ENCODE measurements at places on chromosomes 12 and 14.

GRCh38 chr12:94504386-94504785, 44.7 kb upstream of the CEP83 start:
- DNase-seq: no peak

GRCh38 chr12:24603371-24603770, 345.5 kb downstream of the BCAT1 start:
- no peak for DNase-seq

DNA sequence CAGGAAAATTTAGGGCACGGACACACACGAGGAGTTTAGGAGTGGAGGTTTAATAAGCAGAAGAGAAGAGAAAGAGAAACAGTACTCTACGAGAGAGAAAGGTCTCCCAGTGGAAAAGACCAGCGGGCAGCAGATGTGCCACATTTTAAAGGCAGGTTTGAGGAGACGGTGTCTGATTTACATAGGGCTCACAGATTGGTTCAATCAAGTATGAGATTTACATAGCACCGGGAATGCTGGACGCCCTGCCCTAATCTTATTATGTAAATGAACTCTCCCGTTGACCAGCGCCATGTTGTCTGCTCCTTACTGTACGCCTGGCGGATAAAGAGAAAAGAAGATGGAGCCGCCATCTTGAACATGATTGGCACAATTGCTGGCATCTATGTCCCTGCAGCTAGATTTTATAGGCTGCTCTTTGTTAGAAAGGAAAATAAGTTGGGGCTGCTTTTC, 17.9 kb downstream of the NFKBIA start:
- no peak for DNase-seq

- no peak for DNase-seq
These were observed 24.1 kb downstream of the ITPR2 start for GRCh38 chr12:26808766-26809476.

DNA sequence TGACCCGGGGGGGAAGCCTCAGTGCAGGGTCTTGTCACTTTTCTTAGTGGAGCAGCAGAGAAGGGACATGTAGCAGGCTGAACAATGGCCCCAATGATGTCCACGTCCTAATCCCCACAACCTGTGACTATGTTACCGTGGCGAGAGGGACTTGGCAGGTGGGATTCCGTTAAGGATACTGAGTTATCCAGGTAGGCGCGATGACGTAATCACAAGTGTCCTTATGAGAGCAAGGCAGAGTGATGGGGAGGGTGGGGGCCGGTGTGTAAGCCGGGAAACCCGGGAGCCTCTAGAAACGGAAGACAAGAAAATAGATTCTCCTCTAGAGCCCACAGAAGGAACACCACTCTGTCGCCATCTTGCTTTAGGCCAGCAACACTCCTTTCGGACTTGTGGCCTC, 4.4 kb downstream of the OTUB2 start:
- DNase-seq: no peak

DNA sequence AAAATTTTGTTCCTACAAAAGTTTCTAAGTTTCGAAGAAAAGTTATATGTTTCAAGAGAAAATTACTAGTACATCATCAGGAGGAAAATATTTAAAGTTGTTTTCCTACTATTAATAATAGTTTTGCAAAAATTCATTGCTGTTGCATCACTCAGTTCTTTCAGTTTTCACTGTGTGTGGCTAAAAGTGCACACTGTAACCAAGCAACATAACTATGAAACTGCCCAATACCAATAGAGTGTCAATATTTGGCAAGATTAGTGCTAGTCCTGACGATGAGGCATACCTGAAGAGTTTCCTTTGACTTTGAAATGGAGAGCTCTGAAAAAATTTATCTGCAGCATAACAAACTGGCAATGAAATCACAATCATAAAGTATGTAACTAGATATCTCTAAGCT, 194.3 kb downstream of the CPNE8 start:
- peak; percentile 35 for DNase-seq

DNA sequence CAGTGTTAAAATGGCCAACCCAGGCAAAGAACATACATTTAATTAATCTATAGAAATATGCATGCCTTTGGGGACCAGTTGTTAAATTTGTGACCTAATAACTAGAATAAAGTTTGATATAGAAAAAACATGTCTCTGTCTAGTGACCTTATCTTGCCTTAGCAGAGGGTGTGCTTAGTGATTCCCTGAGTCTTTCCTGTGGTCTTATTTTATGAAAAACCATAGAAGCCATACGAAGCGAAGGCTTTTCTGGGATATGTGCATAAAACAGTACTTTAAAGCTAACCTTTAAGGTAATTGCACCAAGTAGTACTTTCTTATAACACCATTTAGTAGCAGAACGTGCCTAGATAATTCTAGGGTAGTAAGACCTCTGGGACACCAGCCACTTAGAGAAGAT, 379.4 kb downstream of the ZFP36L1 start:
- DNase-seq: no peak

All from activated CD4-positive, alpha-beta T cell treated with anti-CD3 and anti-CD28 coated beads, Interleukin-2, amount 50 U/mL, for 16 hours (primary cell).